ENCODE measurements at places on chromosomes 4 and X.
A peak's percentile ranks its signal among the peaks of the same experiment; 100 is the strongest.

DNA sequence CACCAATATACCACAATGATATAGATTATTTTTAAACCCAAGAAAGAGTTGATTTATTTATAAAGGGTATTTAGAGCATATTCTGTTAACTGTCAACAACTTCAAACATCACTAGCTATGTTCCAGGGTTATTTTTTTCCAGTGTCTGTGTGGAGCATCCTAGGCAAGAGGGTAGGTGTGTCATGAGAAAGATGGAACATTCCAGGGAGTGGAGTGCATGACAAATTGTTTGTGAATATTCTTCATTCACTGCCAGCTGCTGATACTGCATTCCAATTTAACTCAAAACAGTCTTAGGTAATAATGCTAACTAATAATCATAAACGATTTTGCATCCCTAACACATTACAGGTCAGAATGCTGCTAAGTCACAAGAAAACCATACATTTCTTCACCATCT is 148.7 kb upstream of the RASGEF1B start:
- no peak for DNase-seq

GRCh38 chr4:182384631-182385091 is 141.5 kb downstream of the TENM3 start:
- DNase-seq, result no peak

DNA sequence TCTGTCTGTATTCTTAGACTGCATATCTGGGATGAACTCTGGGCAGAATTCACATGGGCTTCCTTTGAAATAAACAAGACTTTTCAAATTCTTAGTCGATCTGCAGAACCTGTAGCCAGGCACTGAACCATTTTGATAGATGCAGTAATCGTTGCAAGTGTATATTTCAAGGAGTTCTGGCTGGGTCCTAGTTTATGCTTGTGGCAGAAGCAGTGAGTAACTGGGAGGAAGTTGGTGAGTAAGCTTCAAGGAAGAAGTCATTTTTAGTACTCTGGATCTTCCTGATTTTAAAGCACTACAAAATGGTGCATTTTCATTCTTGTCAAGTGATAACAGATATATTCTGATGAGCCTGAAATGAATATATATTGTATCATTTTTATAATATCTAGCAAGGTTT is 9.5 kb downstream of the HPRT1 start:
- DNase-seq, result peak; percentile 8

DNA sequence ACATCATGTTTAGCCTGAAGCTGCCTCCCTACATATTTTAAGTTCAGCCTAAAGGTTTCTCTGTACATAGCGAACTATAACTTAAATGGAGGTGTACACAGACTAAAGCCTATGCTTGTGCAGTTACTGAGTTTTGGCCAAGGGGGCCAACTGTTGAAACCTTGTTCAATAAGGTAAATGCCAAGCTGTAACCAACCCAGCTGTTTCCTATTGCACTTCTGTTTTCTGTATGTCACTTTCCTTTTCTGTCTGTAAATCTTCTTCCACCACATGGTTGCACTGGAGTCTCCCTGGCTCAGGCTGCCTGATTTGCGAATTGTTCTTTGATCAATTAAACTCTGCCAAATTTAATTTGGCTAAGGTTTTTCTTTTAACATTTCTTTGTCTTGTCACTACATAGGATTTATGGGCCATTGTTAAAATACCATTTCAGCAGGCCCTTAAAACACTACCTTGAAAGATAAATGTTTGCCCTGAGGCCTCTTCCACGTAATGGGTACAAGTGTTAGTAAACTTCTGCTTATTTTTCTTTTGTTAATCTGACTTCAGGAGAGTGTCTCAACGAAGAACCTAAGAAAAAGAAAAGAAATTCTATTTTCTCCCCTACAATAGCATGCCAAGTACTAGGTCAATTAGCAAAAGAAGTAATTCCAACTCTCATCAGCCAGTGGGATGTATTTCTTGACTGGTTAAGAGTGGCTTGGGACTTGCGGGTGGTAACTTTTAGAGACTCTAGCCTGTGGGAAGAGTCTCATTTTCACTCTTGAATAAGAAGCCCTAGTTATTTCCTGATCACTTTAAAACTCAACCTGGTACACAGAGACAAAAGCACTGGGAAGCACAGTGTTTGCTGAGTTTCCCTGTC is 45.7 kb upstream of the PRSS12 start:
- no peak for DNase-seq

DNA sequence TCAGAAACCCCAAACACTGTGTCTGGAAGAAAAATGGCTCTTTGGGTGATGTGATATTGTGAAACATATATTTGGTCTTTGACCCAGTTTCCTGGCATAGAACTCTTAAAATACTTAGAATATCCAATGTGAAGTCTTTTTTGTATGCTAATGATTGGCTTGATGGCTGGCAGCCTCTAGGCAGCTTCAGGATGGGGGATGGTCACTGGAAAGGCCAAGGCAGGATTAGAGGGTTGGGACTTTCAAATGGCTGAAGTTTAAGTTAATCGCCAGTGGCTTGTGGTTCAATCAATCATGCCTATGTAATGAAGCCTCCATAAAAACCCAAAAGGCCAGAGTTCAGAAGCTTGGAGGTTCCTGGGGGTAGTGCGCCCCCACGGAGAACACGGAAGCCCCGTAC is 33.5 kb upstream of the ESX1 start:
- DNase-seq, result no peak

DNA sequence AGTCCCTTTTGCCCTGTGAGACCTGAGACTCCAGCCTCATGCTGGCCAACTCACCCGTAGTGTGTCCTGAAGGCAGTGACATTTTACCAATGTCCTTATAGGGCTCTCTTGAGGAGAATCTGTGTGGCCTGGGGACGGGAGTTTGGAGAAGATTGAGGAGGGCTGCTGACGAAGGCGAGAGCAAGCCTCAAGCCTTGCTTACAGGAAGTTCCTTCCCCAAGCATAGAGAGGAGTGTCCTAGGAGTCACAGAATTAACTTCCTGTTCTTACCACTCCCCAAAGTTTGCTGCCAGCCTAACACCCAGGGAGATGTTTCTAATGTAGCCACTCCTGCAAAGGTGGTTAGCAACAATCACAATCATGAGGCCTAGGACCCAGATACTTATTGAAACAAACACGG is at the start of gene NXF3:
Gene NXF3, minus strand, starts transcription at position 202 of the 400 bp plus-strand sequence. Its CDS starts 120 bp downstream, at position 82.
- DNase-seq, result no peak

- peak; percentile 62 for DNase-seq
Observed at GRCh38 chr4:34157547-34157946, 2086.8 kb downstream of the ARAP2 start.

GRCh38 chr4:109315818-109316217 is 13.4 kb upstream of the COL25A1 start:
- DNase-seq, result peak; percentile 32

DNA sequence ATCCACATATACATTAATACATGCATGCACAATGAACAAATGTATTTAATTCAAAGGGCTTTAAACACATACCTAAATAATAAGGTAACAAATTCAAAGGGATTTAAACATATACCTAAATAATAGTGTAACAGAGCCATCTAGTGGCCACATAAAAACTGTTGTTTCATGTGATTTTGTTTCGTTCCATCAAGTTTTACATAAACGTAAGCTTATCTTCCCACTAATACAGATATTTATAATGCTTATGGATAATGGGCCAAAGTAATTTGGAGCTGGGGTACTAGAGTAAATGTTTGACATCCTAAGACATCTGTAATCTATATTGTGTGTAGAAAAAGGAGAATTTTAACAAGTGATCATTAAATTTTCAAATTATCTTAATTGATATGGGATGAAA is 82.3 kb downstream of the PRSS12 start:
- DNase-seq, result peak; percentile 45
